ENCODE measurements at places on chromosomes 2 and 18. TPM values are rescaled to one million over a fixed set of nuclear protein-coding genes. Genes with fewer than 3 reads are reported as not detected.

IER3IP1 gene
- 20.4 TPM for total RNA-seq

ADD2 gene
- total RNA-seq, result 0.14 TPM

BOLL gene
- not detected for total RNA-seq

GRCh38 chr2:14560716-14561115, 71.8 kb upstream of the LRATD1 start:
- no peak overlapping the region for H3K27ac ChIP-seq
- no peaks in the 10 kb centered on the region for H3K4me1 ChIP-seq
- no peak overlapping the region for H3K4me3 ChIP-seq
- no peaks in the 10 kb centered on the region for H3K27me3 ChIP-seq
- DNase-seq, result no peak

GRCh38 chr2:47334356-47335136, 68.4 kb upstream of the MSH2 start:
- no peak overlapping the region for H3K27ac ChIP-seq
- no peak for DNase-seq
- H3K4me3 ChIP-seq, result no peak overlapping the region
- H3K4me1 ChIP-seq, result peaks cover 15% of the 10 kb centered on the region
- peaks cover 7% of the 10 kb centered on the region for H3K36me3 ChIP-seq

GRCh38 chr2:191470306-191470705, 207.6 kb upstream of the NABP1 start:
- no peak for DNase-seq
- no peaks in the 10 kb centered on the region for H3K36me3 ChIP-seq
- no peaks in the 10 kb centered on the region for H3K27me3 ChIP-seq
- H3K4me1 ChIP-seq, result no peaks in the 10 kb centered on the region
- H3K4me3 ChIP-seq, result no peak overlapping the region
- no peak overlapping the region for H3K27ac ChIP-seq

DNA sequence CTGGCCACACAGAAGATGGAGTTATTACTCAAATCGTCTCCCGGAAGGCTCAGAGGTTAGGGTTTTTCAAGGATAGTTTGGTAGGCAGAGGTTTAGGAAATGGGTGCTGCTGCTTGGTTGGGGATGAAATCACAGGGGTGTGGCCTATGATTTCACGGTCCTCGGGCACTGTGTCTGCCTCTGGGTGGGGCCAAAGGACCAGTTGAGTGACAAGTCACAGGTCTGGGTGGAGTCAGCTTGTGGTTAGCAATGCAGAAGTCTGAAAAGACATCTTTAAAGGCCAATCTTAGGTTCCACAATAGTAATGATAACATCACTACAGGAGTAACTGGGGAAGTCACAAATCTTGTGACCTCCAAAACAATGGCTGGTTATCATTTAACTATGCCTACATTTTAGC, 387.8 kb downstream of the ZNF521 start:
- H3K27ac ChIP-seq, result no peak overlapping the region
- H3K4me3 ChIP-seq, result no peak overlapping the region
- no peaks in the 10 kb centered on the region for H3K36me3 ChIP-seq
- H3K27me3 ChIP-seq, result peaks cover 43% of the 10 kb centered on the region
- no peak for DNase-seq

- no peak overlapping the region for H3K4me3 ChIP-seq
- H3K27me3 ChIP-seq, result peaks cover 29% of the 10 kb centered on the region
- H3K36me3 ChIP-seq, result no peaks in the 10 kb centered on the region
- H3K4me1 ChIP-seq, result no peaks in the 10 kb centered on the region
- no peak for DNase-seq
Observed at GRCh38 chr2:120468136-120468535, 122.2 kb downstream of the INHBB start.

Measured in Calu3 (cell line).